ENCODE measurements at places on chromosomes 4 and X.

DNA sequence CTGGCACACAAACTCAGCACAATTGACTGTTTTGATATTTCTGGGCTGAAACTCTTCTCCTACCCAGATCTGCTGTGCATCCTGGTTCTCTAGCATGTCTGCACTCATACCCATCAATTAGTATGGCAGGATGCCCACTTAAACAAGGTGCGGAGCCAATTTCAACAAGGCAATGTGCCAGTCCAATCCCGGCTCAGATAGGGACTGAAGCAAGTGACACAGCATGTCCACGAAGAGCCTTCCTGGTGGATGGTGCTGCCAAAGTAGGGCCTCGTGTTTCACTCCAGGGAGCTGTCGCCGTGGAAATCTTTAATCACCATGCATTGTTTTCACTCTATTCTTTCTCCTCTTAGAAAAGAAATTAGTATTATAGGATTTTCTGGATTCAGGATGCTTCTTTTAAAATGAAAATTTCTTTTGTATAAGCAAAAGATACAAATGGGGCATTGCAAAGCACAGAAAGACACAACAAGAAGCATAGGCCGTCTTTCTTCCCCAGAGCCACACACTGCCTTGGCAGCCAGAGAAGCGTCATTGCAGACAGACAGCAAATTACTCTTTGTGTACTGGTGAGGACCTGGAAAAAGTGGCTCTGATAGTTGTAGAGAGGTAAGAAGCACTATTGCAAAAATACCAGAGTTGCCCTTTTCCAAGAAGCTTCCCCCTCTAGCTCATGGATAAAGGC lies 40.6 kb upstream of the LSM6 start:
- DNase-seq = no peak

DNA sequence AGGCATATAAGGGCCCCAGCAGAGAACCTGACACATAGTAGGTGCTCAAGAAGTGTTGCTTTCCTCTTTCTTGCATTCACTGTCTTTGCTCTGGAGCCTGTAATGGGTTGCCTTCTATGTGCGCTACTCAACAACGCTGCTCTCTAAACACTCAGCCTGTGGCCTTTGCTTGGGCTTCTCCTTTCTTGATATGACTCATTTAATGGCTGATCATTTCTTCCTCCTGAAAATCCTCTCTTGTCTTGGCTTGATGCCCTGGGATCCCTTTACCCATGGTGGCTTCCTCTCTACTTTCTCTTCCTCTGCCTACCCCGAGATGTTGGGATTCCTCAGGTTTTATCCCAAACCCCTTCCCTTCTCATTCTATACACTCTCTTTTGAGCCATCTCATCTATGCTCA lies 19.9 kb upstream of the PJA1 start:
- no peak for DNase-seq

- DNase-seq = peak; percentile 97
Observed at GRCh38 chr4:141977433-141977832, 341.1 kb downstream of the IL15 start.

- no peak for DNase-seq
Observed at GRCh38 chr4:123682931-123683330, 286.3 kb downstream of the SPRY1 start.

DNA sequence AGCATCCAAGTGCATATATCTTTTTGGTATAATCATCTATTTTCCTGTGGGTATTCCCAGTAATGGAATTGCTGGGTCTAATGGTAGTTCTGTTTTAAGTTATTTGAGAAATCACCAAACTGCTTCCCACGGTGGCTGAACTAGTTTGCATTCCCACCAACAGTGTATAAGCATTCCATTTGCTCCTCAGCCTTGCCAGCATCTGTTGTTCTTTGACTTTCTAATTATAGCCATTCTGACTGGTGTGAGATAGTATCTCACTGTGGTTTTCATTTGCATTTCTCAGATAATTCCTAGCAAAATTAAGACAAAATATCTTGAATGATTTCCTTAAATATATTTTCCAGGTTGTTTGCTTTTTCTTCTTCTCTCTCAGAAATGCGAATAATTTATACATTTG lies 341.1 kb downstream of the GBA3 start:
- no peak for DNase-seq

DNA sequence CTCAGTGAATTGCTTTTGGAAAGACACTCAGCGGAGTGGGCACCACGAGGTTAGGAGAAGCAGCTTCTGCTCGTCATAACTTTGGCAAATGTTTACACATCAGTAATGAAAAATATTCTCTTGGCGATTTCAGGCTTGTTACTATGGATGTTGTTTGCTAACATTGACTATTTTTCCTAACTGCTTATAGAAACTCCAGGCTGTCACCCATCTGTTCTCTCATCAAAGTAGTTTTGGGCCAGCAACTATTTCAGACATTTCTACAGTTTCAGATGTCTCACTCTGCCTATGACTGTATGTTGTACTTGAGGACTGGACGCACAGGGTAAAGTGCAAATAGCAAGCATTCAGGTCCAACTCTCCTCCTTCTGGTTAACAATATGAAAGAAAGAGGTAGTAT lies 346.7 kb downstream of the TRIML1 start:
- DNase-seq = no peak

- no peak for DNase-seq
Observed at GRCh38 chr4:10183462-10183861, 66.9 kb upstream of the WDR1 start.
